ENCODE measurements at places on chromosomes 7 and 10.

DNA sequence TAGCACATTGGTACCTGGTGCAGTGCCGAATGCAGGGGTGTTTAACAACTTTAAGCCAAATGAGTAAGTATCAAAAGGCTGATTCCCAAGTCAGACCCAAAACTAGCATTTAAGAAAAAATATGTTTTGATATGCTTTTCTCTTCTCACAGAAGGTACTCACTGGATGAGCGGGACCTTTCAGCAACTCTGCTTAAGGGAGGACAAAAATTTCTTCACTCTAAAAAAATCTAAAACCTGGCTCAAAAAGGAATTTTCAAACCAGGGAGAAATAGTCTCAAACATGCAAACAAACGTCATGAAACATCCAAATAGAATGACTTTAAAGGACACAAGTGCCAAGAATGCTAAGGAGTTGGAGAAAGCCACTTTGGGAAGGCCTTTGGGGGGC, 962.1 kb downstream of the KCNMA1 start:
- DNase-seq, result no peak

DNA sequence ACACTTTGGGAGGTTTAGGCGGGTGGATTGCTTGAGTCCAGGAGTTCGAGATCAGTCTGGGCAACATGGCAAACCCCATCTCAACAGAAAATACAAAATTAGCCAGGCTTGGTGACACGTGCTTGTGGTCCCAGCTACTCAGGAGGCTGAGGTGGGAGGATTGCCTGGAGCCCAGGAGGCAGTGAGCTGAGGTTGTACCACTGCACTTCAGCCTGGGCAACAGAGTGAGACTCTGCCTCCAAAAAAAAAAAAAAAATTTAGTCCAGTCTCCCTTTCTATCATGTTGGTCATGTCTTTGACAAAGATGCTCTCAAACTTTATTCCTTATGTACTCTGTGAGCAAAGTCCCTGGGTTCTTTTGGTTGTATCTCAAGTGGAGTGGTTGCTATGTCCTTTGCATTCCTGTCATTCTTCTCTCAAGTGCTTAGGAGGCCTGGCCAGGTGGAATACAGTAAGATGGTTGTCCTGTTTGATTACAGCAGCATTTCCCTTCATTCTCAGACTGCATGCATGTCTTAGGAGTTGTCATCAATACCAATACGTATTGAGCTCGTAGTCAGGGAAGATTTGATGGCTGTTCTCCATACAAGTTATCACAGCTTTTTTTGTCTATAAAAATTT, 85.7 kb downstream of the MMRN2 start:
- DNase-seq, result no peak

GRCh38 chr7:32892521-32893206, 1.1 kb upstream of the KBTBD2 start:
- DNase-seq, result peak; percentile 53

DNA sequence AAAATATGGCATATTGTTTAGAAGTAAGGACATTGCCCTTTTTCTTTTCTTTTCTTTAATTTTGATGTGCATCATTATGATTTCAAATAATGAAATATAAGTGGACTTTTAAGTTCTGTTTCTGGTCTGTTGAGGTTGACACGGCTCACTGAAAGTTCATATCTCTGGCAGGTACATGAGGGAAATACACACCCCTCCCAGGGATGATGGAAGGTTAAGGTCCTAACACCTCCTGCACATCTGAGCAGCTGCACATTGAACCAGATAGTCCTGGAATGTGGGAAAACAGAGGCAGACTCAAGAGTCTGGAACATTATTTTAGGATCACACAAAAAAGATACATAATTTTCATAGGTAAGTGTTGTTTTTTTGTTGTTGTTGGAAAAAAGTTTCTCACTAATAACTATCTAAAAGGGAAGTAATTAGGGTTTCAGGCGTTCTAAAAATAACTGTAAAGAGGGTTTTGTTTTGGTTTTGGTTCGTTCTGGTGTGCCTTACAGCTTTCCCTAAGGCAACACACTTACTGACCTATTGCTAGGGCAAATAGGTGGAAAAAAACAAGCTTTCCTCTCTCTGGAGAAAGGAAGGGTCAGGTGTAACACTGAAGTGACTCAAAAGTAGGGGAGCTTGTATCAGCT, 201.2 kb upstream of the PRKCQ start:
- DNase-seq, result no peak

GRCh38 chr7:603152-603951, 83.7 kb upstream of the PDGFA start:
- DNase-seq, result no peak

GRCh38 chr7:148191391-148192065, 399.0 kb upstream of the C7orf33 start:
- DNase-seq, result no peak
